ENCODE measurements at places on chromosomes 4 and X. TPM values are rescaled to one million over a fixed set of nuclear protein-coding genes. Genes with fewer than 3 reads are reported as not detected.

DNA sequence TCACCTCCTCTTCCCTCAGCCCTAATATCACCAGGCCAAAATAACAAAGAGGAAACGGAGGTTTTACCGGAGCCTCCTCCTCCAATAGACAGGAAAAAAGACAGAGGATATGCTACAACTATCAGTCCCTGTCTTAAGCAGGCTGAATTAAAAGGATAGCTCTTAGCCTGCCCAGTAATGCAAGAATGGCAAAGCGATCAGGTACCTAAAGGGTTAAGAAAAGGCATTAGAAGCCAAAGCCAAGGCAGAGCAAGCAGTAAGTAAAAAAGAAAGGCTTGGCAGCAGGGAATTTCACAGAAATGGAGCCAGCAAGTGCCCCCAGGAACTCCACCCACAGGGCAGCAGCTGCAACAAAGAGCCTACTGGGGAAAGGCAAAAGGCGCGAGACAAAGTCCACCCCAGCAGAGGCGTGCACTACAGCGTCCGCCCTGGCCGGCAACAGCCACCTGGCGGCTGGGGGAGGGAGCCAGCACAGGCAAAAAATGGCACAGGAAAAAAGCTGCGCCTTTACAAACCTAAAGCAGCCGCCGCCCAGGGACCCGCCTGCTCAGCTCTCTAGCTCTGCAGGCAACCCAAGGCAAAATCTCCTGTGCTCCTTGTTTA, 220.6 kb upstream of the ZC4H2 start:
- H3K4me1 ChIP-seq, result no peaks in the 10 kb centered on the region
- DNase-seq, result no peak
- H3K27me3 ChIP-seq, result no peaks in the 10 kb centered on the region

- no peak for DNase-seq
- no peak overlapping the region for H3K4me3 ChIP-seq
- peaks cover 8% of the 10 kb centered on the region for H3K27me3 ChIP-seq
- H3K4me1 ChIP-seq, result no peaks in the 10 kb centered on the region
- H3K36me3 ChIP-seq, result no peaks in the 10 kb centered on the region
These were observed 48.0 kb upstream of the PDLIM5 start for GRCh38 chr4:94403751-94404150.

- peaks cover 48% of the 10 kb centered on the region for H3K4me1 ChIP-seq
- no peaks in the 10 kb centered on the region for H3K36me3 ChIP-seq
- no peaks in the 10 kb centered on the region for H3K27me3 ChIP-seq
- peak overlapping the region; percentile 81 for H3K27ac ChIP-seq
- no peak for DNase-seq
- no peak overlapping the region for H3K4me3 ChIP-seq
These were observed 22.0 kb downstream of the DYNLT3 start for GRCh38 chrX:37825215-37825842.

Gene PJA1
- 16.9 TPM for total RNA-seq

GRCh38 chrX:139930401-139930800, 2.5 kb downstream of the ATP11C start:
- H3K4me1 ChIP-seq, result peaks cover 23% of the 10 kb centered on the region
- no peaks in the 10 kb centered on the region for H3K36me3 ChIP-seq
- DNase-seq, result no peak
- H3K27ac ChIP-seq, result no peak overlapping the region

Gene GPR119
- not detected for total RNA-seq

Gene PPP2R2C
- not detected for total RNA-seq

DNA sequence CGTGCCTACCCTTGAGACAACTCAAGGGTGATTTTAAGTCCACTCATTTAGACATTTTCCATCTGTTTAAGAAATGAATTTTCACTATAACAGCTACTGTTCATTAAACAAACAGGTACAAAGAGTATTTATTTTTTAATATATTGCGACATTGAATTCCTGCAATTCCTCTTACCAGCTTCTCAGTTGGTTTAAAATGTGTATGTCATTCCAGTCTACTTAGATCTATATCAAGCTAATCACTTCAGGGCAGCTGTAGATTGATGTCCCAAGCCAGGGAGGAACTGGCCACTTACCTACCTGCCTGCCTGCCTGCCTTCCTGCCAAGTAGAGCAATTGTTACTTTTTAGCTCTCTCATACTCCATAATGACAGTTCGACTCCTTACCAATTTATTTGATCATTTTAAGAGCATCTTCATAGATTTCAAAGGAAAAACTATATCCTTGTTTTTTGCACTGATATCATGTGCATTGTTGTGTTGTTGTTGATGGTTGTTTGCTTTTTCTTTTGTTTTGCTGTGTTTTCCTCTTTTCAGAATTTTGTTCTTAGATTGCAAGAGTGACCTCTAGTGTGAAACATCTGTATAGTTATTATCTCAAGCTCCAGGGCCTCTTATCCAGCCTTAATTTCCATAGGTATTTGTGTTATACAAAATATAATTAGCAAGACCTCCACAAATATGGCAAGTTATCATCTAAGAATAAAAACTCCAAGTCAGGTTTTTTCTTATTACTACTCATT, 120.9 kb upstream of the NRK start:
- H3K36me3 ChIP-seq, result no peaks in the 10 kb centered on the region
- no peak for DNase-seq
- no peaks in the 10 kb centered on the region for H3K27me3 ChIP-seq
- no peaks in the 10 kb centered on the region for H3K4me1 ChIP-seq

Gene ENPEP
- total RNA-seq, result not detected

- peaks cover 5% of the 10 kb centered on the region for H3K4me1 ChIP-seq
- H3K27ac ChIP-seq, result no peak overlapping the region
- H3K4me3 ChIP-seq, result no peak overlapping the region
- no peaks in the 10 kb centered on the region for H3K27me3 ChIP-seq
- DNase-seq, result no peak
These were observed 3.5 kb downstream of the EPGN start for GRCh38 chr4:74311696-74312313.

GRCh38 chr4:7648544-7649395, 214.0 kb upstream of the PSAPL1 start:
- H3K4me3 ChIP-seq, result no peak overlapping the region
- no peak for DNase-seq
- H3K4me1 ChIP-seq, result peaks cover 14% of the 10 kb centered on the region
- H3K27ac ChIP-seq, result no peak overlapping the region

Gene ARHGAP36
- not detected for total RNA-seq

DNA sequence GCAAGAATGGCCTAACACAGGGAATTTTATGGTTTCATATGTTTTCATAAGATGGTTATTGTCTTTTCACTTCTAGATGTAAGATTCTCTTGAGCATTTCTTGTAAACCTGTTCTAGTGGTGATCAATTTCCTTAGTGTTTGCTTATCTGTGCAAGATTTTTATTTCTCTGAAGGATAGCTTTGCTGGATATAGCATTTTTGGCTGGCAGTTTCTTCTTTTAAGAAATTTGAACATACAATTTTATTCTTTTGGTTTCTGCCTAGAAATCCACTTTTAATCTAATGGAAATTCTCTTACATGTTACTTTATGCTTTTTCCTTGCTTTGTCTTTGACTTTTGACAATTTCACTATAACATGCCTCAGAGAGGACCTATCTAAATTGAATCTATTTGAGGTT, 276.5 kb upstream of the SFRP2 start:
- DNase-seq, result no peak
- no peak overlapping the region for H3K27ac ChIP-seq
- H3K4me3 ChIP-seq, result no peak overlapping the region

DNA sequence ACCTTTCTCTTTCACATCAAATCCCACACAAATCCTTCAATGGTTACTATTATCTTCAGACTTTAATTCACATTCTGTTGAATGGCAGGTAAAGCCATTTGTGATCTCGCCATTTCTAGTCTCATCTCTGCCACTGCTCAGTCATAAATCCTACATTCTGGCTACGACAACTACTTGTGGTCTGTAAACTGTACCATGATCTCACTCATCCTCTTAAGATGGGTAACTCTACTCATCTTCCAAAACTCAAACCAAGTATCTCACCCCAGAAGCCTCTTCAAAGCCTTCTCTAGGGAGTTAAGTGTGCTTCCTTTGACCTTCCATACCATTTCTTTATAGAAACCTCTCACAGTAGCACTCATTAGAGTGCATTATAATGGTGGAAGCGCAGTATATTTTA, 101.8 kb downstream of the NEK1 start:
- H3K27me3 ChIP-seq, result no peaks in the 10 kb centered on the region
- peaks cover 13% of the 10 kb centered on the region for H3K36me3 ChIP-seq
- H3K4me3 ChIP-seq, result no peak overlapping the region
- no peaks in the 10 kb centered on the region for H3K4me1 ChIP-seq
- no peak for DNase-seq

Gene USP26
- total RNA-seq, result not detected

DNA sequence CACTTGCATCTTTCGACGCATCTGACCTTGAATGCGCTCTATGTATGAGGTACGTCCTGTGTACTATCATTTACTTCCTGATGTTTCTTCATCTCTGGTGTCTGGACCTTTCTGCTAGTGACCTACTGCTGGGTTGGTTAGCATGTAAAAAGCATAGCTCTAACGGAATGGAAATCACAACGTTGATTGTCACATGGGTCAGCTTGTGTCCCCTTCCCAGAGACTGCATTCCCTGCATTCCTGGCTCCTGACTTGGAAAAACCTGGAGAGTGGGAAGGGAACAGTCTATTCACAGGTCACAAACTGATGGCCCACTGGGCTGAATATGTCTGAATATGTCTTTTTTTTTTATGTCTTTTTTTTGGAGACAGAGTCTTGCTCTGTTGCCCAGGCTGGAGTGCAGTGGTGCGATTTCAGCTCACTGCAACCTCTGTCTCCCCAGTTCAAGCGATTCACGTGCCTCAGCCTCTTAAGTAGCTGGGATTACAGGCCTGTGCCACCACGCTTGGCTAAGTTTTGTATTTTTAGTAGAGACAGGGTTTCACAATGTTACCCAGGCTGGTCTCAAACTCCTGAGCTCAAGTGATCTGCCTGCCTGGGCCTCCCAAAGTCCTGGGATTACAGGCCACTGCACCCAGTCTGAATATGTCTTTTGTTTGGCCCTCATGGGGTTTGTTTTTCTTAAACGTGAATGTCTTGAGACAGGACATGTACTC, 16.3 kb downstream of the LONRF3 start:
- H3K36me3 ChIP-seq, result no peaks in the 10 kb centered on the region
- H3K27me3 ChIP-seq, result peaks cover 4% of the 10 kb centered on the region
- no peak for DNase-seq
- no peak overlapping the region for H3K4me3 ChIP-seq
- H3K4me1 ChIP-seq, result peaks cover 7% of the 10 kb centered on the region
- H3K27ac ChIP-seq, result no peak overlapping the region

- H3K4me3 ChIP-seq, result no peak overlapping the region
- DNase-seq, result no peak
- H3K4me1 ChIP-seq, result no peaks in the 10 kb centered on the region
- H3K36me3 ChIP-seq, result no peaks in the 10 kb centered on the region
- peaks cover 3% of the 10 kb centered on the region for H3K27me3 ChIP-seq
These were observed 158.3 kb upstream of the SCML1 start for GRCh38 chrX:17579026-17579425.

Gene TIMM8A
- 17.1 TPM for total RNA-seq

GRCh38 chrX:103376118-103376978, at the start of gene BEX3:
BEX3 (plus strand) TSS chrX:103376538; CDS start chrX:103377522, 984 bp downstream.
- H3K27me3 ChIP-seq, result peaks cover 7% of the 10 kb centered on the region
- H3K27ac ChIP-seq, result no peak within 1 kb of the TSS
- H3K36me3 ChIP-seq, result no peaks in the 10 kb centered on the region
- H3K4me1 ChIP-seq, result peaks cover 3% of the 10 kb centered on the region

Gene PGRMC1
- 8.5 TPM for total RNA-seq

Gene SOX3
- not detected for total RNA-seq

DNA sequence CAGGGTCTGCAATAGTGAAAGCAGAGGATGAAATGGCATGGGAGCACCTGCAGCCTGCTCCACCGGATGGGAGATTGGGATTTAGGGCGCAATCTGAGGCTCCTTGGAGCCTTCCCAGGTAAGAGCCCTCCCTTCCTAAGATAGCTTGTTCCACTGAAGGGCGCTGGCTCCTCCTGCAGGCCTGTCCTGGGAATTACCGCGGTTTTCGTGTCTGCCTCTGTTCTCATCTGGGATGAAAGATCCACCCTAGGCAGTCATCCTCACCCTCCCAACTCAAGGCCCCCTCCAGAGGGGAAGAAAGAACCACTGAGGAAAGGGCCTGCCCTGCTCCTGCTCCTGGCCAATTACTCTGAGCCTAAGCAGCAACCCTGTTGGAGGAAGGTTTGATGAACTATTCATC, 547.5 kb downstream of the SMARCA1 start:
- DNase-seq, result no peak
- no peaks in the 10 kb centered on the region for H3K36me3 ChIP-seq
- H3K4me1 ChIP-seq, result no peaks in the 10 kb centered on the region
- H3K4me3 ChIP-seq, result no peak overlapping the region

Gene ADAM29
- not detected for total RNA-seq

GRCh38 chrX:38341442-38341841, 11.0 kb upstream of the OTC start:
- no peaks in the 10 kb centered on the region for H3K36me3 ChIP-seq
- peaks cover 3% of the 10 kb centered on the region for H3K27me3 ChIP-seq
- H3K27ac ChIP-seq, result no peak overlapping the region
- no peak overlapping the region for H3K4me3 ChIP-seq

- H3K27ac ChIP-seq, result no peak overlapping the region
- no peaks in the 10 kb centered on the region for H3K36me3 ChIP-seq
- no peak for DNase-seq
These were observed 80.8 kb upstream of the ANK2 start for GRCh38 chr4:112968451-112969159.

- no peak overlapping the region for H3K4me3 ChIP-seq
- H3K4me1 ChIP-seq, result no peaks in the 10 kb centered on the region
- DNase-seq, result no peak
- H3K36me3 ChIP-seq, result no peaks in the 10 kb centered on the region
- H3K27ac ChIP-seq, result no peak overlapping the region
- H3K27me3 ChIP-seq, result no peaks in the 10 kb centered on the region
These were observed 283.2 kb downstream of the ARHGAP10 start for GRCh38 chr4:148015058-148015457.

DNA sequence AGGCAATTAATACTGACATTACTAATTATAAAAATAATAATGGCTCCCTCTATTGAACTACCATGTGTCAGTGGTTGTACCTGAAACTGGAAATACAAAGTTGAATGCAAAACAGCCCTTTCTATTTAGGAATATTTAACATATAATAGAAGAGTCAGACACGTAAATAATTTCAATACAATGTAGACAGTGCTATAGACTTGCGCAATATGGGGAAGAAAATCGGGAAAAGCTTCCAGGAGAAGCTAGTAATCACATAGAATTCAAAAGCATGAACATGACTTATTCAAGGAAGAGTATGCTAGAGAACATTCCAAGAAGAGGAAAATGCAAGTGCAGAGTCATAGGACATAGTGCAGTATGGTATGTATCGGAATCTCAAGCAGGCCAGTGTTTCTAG, 408.9 kb upstream of the FTHL17 start:
- no peaks in the 10 kb centered on the region for H3K36me3 ChIP-seq
- no peak overlapping the region for H3K4me3 ChIP-seq
- H3K27me3 ChIP-seq, result no peaks in the 10 kb centered on the region
- no peaks in the 10 kb centered on the region for H3K4me1 ChIP-seq
- no peak overlapping the region for H3K27ac ChIP-seq
- no peak for DNase-seq

GRCh38 chrX:24264383-24264782, 49.5 kb downstream of the SUPT20HL2 start:
- no peaks in the 10 kb centered on the region for H3K27me3 ChIP-seq
- no peaks in the 10 kb centered on the region for H3K36me3 ChIP-seq
- DNase-seq, result no peak
- H3K27ac ChIP-seq, result no peak overlapping the region
- peaks cover 8% of the 10 kb centered on the region for H3K4me1 ChIP-seq

Gene CXCL11
- total RNA-seq, result not detected

Measured in activated B cell treated with CpG ODN at 0.5 μM for 24 hours (primary cell).